ENCODE measurements at places on chromosomes 4 and X.
A peak's percentile ranks its signal among the peaks of the same experiment; 100 is the strongest.

- DNase-seq, result peak; percentile 89
These were observed 173.9 kb upstream of the PGRMC2 start for GRCh38 chr4:128461291-128462102.

GRCh38 chr4:146522869-146523205 is 1.1 kb upstream of the SLC10A7 start:
- peak; percentile 8 for DNase-seq

GRCh38 chr4:62126064-62126732 is 926.1 kb downstream of the ADGRL3 start:
- no peak for DNase-seq

GRCh38 chr4:18082236-18082635 is 60.7 kb upstream of the LCORL start:
- no peak for DNase-seq

DNA sequence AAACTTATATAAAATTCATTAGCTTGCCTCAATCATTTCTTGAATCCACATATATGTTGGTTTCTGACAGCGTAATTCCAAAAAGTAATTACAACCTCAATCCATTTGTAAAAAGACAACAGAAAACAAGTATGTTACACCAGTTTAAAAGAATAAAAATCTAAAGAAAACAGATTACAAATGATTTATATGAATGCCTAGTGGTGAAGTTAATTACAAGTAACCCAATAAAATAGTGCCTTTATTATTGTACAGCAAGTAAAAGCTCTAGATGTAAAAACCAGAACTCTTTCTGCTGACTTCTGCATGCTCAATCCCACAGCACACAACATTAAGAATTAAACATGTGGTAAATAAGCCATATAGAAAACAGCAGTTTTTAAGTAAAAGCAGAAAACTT is 197.8 kb downstream of the MAB21L2 start:
- no peak for DNase-seq

DNA sequence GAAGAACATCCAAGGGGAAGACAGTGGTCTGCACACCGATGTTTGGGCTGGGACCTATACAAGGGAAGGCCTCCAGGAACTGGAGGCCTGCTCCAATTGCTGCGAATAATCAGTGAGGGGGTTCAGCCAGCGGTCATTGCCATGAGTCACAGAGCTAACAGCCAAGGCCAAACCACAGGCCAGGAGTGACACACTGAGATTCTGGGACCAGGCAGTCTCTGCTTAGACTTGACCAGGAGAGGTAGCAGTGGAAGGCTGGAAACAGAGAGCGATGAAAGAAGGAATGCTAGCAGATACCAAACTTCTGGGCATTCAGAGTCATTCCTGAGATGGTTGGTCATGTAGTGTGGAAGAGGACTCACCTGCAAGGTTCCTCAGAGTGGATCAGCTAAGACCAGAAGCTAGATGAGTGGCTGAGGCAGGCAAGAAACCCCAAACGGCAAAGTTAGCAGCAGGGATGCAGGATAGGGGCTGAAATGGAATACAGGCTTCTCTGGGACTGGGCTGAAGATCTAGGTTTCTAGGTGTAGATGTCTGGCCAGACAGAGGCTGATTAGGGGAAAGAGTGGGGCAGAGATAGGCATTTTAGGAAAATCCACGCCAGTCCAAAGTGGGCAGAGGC is 54.7 kb downstream of the CNGA2 start:
- DNase-seq, result peak; percentile 73

GRCh38 chr4:143736861-143737260 is 36.4 kb upstream of the FREM3 start:
- DNase-seq, result no peak

DNA sequence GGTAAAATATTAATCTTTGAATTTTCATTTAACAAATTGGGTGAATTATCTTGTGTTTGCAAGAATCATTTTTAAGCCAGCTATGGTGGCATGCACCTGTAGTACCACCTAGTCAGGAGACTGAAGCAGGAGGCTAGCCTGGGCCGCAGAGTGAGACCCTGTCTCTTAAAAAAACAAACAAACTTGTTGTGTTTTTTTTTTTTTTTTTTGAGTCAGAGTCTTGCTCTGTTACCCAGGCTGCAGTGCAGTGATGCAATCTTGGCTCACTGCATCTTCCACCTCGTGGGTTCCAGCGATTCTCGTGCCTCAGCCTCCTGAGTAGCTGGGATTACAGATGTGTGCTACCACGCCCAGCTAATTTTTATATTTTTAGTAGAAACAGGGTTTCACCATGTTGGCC is 2.2 kb downstream of the TXLNG start:
- no peak for DNase-seq

- no peak for DNase-seq
These were observed 357.1 kb upstream of the NOCT start for GRCh38 chr4:138658518-138658917.

- DNase-seq, result peak; percentile 30
These were observed 10.0 kb upstream of the LNX1 start for GRCh38 chr4:53601251-53601764.

GRCh38 chrX:129773649-129774458 is 5.9 kb upstream of the SASH3 start:
- no peak for DNase-seq

DNA sequence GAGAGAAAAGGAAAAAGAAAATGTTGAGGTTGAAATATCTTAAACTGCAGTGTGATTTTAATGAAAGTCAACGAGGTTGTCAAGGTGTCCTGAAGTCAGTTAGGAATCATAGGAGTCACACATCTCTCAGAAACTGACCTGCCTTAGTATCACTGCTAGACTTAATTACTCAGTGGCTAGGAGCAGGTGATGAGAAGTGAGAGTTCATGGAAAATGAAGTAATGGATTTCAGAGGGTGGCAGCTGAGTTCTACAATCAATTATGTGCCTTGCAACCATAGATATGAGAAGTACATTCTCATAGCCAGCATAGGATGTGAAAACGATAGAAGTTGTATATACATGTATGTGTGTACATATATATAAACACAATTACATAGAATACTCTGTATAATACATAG is 1269.7 kb downstream of the FSTL5 start:
- no peak for DNase-seq

- peak; percentile 35 for DNase-seq
These were observed 11.8 kb downstream of the AMBN start for GRCh38 chr4:70603856-70604255.

DNA sequence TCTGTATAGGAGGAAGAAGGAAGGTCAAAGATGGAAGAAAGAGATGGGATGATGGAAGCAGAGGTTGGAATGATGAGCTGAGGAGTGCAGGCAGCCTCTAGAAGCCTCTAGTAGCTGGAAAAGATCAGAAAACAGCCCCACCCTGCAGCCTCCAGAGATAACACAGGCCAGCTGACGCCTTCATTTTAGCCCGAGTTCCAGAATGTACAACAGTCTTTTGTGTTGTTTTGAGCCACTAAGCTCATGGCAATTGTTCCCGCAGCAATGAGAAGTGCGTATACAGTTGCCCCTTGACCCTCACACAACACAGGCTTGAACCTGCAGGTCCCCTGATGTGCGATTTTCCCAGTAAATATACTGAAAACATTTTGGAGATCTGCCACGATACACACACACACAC is 72.0 kb downstream of the WFS1 start:
- no peak for DNase-seq

GRCh38 chr4:45550766-45551366 is 573.0 kb downstream of the GABRG1 start:
- no peak for DNase-seq

DNA sequence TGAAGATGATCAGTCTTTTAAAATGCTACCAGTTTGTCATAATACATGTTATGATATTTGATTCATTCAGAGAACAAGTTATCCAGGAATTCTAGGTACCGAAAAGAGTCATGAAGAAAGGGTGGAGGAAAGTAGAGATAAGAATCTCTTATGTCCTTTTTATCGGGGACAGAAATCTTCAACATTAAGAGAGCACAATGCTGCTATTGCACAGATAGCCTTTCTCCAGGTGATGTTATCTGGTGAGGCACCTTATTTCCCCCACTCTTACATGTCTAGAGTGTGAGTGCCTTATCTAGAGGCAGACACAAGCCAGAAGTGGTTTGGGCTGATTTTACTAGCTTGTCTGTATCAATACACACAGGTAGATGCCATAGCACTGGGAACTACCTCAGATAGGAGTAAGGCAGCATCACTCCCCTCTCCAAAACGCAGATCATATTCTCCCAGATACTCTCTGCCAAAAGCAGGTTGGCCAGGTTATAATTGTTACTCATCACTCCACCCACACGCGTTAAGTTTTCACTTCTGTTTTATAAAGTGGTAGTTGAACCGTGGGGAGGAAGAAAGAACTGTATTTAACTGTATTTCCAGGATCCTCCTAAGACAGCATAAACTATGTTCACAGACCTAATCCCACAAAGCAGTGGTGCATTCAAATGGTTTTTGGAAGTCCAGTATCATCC is 38.4 kb downstream of the AREG start:
- no peak for DNase-seq

DNA sequence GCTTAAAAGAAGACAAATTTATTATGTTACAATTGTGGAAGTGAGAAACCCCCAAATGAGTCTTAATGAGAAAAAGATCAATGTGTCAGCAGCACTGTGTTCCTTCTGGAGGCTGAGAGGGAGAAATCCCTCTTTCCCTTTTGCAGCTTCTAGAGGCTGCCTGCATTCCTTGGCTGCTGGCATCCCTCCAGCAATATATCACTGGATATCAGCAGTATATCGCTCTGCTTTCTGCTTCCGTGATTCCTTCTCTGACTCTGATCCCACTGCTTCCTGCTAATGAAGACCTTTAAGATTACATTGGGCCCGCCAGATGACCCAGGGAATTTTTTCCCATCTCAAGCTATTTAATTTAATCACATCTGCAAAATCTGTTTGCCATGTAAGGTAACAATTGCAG is 1008.0 kb downstream of the RAPGEF2 start:
- peak; percentile 42 for DNase-seq

- no peak for DNase-seq
These were observed 268.2 kb upstream of the TEX13A start for GRCh38 chrX:105488716-105489115.

DNA sequence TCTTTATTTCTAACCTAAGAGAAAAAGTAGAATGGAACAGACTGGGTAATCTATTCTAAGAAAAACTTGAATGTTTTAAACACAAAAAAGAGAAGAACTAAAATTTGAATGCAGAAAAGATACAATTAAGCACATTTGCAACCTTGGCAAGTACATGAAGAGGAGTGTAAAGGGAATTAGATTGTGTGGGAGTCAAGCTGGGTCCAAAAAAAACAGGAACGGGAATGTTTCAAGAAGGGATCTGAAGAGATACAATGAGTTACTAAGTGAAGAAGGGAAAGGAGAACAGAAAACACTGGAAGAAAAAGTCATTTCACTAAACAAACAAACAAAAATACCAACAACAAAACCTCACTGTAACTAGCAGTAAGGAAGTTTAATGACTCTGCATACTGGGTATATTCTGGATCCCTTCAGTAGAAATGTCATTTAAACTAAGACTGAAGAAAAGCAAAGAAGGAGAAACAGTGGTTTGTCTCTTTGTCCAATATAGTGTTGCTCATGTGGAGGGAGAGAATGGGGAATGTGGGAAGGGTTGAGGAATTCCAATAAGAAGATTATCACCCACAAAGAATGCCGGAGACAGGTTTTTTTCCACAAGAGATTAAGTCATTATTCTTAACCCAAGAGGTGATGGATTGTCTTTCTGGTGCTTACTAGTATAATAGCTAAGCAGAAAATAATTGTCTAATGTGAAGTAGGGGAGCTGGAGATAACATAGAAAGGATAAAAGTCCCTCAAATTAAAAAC is 50.4 kb upstream of the PTPN13 start:
- DNase-seq, result peak; percentile 77

- peak; percentile 86 for DNase-seq
These were observed 276.7 kb downstream of the GBA3 start for GRCh38 chr4:22969287-22969896.

DNA sequence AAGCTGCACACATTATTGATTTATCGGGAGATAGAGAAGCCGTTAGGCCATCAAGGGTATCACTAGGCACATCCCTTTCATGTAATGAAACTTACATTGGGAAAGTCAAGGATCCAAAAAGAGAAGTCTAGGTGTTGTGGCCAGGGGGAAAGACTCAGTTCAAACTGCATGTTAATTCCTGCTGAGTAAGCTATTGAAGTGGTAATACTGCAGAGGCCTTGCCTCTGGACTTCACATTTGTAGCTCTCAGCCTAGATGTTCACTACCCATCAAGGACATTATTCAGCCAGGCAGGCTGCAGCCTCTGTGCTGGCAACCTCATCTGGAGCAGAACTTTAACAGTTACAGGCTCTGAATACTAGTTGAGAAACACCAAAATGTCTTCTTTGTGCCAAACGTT is 2094.5 kb upstream of the AGA start:
- DNase-seq, result no peak

- no peak for DNase-seq
These were observed 105.9 kb upstream of the SCOC start for GRCh38 chr4:140267576-140267975.

DNA sequence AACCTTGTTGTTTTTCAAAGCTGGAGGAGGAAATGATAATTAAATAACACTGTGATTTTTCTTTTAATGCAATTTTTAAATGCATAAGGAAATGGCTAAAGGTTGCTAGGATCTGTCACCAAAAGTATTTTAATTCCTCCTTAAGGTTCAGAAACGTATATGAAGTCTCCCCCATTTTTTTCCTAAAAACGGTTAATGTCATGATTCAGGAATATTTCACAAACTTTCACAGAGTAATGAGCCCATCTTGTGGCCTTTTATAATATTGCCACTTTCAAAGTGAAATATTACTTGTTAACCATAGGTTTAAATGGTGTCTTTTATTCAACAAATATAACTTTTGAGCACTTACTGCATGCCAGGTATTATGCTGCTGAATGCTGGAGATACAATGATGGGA is 99.5 kb upstream of the USP38 start:
- peak; percentile 1 for DNase-seq

GRCh38 chr4:8644966-8645752 is 52.6 kb downstream of the CPZ start:
- no peak for DNase-seq

DNA sequence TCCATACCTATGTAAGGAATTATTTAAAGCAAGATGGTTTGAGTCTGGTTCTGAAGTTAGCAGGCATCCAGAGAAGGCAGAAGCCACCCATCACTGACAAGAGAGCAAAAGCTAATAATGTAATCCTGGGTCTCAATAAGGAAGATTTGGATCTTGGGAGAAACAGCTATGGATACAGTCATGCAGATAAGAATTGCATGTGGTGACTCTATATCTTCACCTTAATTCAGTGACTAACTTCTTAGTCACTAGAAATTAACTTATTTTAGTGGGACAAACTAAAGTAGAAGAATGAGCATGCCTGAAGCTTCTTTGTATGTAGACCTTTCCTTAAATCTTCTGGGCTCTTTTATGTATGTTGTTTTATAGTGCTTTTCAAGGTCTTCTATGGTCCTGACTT is 66.6 kb downstream of the ATP10D start:
- peak; percentile 74 for DNase-seq

DNA sequence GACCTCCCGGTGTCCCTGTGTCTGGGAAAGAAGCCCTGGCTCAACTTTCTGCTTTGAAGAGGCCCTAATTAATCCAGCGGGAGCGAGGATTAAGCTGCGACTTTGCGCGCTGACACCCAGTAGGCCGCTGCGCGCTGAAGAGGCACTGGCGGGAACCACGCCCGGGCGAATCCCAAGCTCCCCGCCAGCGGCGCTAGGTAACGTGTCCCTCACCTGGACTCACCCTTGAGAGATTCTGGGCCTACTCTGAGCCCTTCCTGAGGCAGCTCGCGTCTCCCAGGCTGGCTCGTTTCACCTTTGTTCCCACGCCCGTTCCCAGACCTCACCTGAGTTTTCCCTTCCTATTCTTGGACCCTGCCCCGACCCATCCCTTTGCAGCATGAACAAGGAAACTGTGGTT is 616 bp upstream of the KLHL34 start:
- no peak for DNase-seq

GRCh38 chr4:108042927-108043326 is 53.2 kb downstream of the HADH start:
- no peak for DNase-seq

Data from fibroblast of skin of right biceps (primary cell).